Thoracic aorta (tissue), 2 donors: ENCODE measurements at places on chromosomes 12 and 14.

- DNase-seq: no peak
Measured at GRCh38 chr14:36356862-36357261, 36.4 kb upstream of the MBIP start.

GRCh38 chr12:76777765-76778216 lies 13.9 kb downstream of the ZDHHC17 start:
- no peak for DNase-seq

- DNase-seq: peak; percentile 72
Measured at GRCh38 chr12:124379938-124380754, 85.3 kb downstream of the RFLNA start.

- DNase-seq: no peak
Measured at GRCh38 chr14:95434121-95434520, 82.3 kb downstream of the SYNE3 start.

- no peak for DNase-seq
Measured at GRCh38 chr12:53034459-53034858, 15.4 kb upstream of the TNS2 start.

- DNase-seq: no peak
Measured at GRCh38 chr12:89357297-89357730, 5.0 kb upstream of the DUSP6 start.
